Motor neuron (in vitro differentiated cells): ENCODE measurements at places on chromosomes 4 and X.

DNA sequence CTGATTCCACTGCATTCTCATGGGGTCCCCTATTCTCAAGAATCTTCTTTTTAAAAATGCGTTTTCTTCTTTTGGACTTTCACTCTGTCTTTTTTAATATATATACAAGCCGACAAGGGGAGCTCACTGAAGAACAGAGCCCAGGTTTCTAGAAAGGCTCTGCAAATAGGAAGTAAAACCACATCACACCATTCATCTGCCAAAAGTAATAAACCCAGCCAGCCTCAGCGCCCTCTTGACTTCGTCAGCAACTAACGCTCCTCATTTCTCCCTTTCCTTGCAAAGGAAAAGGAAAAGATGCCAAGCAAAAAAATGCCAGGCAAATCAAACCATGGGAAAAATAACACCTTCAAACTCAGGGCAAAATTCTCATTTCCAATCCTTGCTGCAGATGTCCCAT is 136.4 kb downstream of the HHIP start:
- ATAC-seq, result no peak

DNA sequence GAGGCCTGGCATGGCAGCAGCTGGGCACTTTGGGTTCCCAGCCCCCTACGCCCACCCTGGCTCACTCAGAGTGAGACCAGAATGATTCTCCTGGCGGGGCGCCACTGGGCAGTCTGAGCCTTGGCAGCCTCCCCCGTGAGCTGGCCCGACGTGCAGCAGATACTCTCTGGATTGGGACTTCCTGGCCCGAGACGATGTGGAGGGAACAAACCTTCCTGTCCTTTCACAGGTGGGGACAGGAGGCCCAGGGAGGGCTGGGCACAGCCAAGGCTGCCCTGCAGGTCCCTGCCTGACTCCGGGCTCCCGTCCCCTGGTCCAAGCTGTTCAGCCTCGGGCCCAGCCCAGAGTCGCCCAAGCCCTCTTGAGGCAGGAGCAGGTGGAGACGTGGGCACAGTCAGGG is 17.9 kb upstream of the ADD1 start:
- no peak for ATAC-seq

- no peak for ATAC-seq
Observed at GRCh38 chr4:7744142-7744804, 195.4 kb downstream of the AFAP1 start.

DNA sequence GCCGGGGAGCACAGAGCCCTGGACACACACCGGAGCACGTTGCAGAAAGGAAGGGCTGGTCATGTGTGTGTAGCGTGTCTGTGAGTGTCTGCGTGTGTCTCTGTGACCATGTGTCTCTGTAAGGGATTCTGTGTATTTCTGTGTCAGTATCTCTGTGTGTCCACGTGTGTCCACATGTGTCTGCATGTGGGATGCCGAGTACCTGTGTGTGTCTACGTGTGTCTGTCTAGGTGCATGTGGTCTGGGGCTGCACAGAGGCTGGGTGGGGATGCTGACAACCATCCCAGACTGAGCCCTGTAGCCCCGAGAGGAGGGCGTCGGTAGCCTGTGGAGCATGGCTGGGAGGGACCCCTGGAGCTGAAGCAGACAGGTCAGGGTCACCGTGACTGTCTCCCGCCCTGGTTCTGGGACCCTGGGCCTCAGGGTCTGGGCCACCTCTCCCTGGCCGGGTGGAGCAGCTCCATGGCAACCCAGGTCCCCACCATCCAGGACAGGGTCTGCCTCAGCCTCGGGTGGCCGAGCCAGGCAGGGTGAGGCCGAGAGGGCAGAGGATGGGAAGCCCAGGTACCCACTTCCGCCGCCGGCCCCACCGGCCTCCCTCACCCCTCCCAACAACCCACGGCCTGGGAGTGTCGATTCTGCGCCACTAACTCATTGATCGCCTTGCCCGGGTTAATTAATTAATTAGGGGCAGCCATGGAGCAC is 122.7 kb downstream of the FAM53A start:
- no peak for ATAC-seq

DNA sequence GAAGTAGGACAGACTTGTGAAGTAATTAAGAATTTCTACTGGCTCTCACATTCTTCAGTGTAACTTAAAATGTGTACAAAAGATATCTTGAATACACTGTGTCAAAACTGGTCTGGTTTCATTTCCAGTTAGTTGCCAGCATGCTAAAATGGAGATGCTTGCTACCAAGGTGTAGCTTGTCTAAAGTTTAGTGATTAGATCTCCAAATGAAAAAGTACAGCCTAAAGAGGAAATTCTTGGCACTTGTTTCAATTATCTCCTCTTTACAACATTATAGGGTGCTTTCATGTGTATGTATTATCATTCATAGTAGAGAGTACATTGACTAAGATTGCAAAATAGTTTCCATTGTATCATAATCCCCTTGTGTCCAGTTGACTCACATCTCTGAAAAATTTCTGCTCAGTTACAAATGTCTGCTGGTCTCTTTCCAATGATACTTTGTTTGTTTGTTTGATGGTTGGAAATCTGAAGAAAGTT is 97.3 kb upstream of the SPRY1 start:
- ATAC-seq, result no peak

GRCh38 chr4:87930629-87931028 is 44.9 kb upstream of the SPP1 start:
- ATAC-seq, result no peak

DNA sequence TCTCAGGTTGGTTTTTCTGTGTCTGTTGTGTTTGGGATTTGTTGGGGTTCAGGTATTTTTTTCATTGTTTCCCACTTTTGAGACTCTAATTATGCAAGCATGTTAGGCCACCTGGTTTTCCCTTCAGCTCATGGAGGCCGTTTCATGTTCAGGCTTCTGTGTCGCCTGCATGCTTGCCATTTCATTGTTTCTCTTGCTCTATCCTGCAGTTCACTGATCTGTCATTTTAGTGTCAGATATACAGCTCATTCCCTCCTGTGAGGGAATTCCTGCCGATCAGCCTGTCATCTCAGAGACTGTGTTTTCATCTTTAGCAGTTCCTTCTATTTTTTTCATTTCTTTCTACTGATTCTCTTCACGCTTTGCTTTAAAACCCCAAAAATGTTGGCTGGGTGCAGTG is 49.4 kb upstream of the HGFAC start:
- no peak for ATAC-seq

- no peak for ATAC-seq
Observed at GRCh38 chrX:37959212-37960021, 46.9 kb upstream of the SYTL5 start.

DNA sequence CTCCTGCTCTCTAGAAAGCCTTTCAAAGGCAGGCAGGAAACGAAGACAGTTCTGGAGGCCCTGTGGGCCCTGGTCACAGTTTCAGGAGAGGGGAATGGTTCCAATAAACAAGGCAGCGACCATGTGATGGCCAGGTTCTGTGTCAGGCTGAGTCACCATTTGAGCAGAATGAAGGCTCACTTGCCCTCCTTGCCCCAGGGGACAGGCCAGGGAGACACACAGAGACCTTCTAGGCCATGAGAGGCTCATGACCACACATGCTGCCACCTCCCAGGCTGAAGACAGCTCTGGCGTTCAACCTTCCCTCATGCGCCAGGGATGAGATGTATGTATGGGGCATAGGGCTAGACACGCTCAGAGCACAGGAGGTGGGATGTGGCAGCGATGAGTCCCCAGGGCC is 22.9 kb upstream of the TRIM2 start:
- peak; percentile 28 for ATAC-seq

- ATAC-seq, result no peak
Observed at GRCh38 chrX:134658760-134659023, 421 bp upstream of the PLAC1 start.

DNA sequence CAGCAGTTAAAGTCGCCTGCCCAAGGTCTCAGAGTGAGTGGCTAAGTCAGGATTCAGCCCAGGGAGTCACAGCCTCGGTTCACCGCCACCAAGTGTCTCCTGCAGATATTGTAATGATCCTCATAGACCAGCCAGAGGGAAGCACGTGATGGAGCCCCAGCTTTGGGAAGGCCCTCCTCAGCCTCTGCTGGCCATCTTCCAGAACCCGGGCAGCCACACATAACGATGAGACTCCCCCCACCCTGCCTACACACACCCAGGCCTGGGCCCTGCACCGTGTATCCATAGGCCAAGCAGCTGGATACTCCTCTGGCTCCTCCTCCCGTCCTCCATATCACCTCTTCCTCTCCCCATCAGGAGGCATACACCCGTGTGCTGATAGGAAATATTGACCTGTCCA is 19.6 kb upstream of the SASH3 start:
- no peak for ATAC-seq

- no peak for ATAC-seq
Observed at GRCh38 chr4:117793845-117794480, 240.3 kb upstream of the NDST3 start.

- peak; percentile 56 for ATAC-seq
Observed at GRCh38 chr4:150578745-150579501, 3.0 kb upstream of the MAB21L2 start.
